ENCODE measurements at places on chromosomes 1 and 21. TPM values are rescaled to one million over a fixed set of nuclear protein-coding genes. Genes with fewer than 3 reads are reported as not detected.

DNA sequence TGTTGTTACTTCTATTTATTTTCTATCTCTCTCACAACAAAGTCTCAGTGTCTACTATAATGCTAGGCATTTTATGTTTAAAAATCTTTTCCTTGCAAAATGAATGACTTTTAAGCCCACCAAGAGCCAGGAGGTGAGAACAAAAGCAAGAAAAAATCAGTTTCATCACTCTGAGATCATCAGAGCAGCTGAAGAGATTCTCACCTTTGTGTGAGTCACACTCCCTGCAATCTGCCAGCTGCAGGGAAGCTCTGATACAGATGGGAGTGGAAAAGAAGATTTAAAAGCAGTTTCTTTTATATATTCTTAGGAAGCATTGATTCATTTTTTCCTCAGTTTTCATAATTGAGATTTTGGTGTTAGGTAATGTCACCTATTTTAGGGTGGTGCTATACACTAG, 107.6 kb downstream of the LHX9 start:
- peak; percentile 46 for DNase-seq

GRCh38 chr1:237851210-237851845, 39.4 kb downstream of the ZP4 start:
- peak; percentile 45 for DNase-seq

DNA sequence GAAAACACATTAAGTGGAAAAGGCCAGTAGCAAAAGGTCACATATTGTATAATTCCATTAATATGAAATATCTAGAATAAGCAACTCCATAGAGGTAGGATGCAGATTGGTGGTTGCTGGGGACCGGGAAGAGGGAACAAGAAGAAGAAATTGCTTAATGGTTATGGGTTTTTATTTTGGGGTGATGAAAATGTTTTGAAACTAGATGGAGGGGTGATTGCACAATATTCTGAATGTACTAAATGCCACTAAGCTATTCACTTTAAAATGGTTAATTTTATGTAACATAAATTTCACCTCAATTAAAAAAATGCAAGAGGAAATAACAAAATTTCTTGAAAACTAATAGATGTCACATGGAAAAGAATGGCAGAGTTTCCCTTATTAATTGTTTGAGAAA, 6.7 kb downstream of the KIAA0040 start:
- no peak for DNase-seq

GRCh38 chr1:101216623-101217022, 20.2 kb upstream of the S1PR1 start:
- no peak for DNase-seq

- peak; percentile 42 for DNase-seq
These were observed 37.5 kb upstream of the DNAJC11 start for GRCh38 chr1:6738987-6739676.

DNA sequence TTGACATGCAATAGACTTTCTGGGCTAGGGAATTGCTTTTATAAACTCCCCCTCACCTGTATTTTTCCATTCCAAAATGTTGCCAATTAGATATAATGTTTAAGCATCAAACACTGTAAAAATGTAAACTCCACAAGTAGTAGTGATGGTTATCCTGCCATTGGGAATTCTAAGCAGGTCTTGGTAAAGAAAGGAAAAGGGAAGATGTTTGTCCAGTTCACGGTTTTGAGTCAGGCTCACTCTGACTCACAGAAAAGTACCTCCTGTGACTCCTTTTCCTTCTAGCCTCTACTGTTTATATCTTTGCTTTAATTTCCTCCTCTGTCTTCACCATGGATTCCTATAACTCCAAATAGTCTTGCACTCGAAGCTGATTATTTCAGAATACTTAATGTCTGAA, 19.0 kb upstream of the PTPN14 start:
- DNase-seq = peak; percentile 79

DNA sequence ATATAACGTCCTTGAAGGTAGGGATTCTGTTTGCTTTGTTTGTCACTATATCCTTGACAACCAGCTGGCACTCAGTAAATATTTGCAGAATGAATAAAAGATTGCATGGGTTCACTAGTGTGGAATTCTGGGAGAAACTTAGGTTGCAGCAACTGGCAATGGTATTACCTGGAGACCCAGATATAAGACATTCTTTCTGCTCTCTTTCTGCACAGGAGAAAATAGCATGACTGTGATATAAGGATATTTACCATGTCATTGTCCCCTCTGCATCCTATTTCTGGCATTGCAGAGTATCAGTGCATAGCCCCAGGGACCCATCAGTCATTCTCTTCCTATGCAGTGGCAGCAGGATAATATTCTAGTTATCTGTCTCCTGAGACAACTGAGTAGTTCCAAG, 308.9 kb upstream of the LRRC7 start:
- peak; percentile 9 for DNase-seq

DNA sequence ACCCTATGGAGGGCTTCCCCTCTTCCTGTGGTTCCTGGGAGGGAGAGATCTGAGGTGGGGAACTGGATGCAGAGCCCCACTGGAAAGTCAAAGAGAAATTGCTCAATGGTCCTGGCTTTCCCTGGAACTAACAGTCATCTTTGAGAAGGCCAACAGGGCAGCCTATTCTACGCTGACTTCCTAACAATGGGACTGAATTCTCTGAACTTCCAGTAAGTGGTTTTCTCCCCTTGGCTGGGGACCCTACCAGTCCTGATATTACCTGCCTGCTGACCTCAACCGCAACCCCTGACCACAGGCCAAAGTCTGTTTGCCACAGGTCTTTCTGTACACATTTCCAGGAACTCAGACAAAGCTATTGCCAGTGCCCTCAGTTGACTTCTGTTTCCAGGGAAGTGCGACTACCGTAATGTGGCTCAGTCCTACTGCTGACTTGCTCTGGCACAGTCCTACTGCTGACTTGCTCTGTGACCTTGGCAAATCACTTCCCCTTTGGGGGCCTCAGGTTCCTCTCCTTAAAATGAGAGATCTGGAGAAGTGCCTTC, 55.3 kb downstream of the C8B start:
- DNase-seq = peak; percentile 38

- peak; percentile 88 for DNase-seq
These were observed 60.8 kb upstream of the F3 start for GRCh38 chr1:94602316-94602715.

DNA sequence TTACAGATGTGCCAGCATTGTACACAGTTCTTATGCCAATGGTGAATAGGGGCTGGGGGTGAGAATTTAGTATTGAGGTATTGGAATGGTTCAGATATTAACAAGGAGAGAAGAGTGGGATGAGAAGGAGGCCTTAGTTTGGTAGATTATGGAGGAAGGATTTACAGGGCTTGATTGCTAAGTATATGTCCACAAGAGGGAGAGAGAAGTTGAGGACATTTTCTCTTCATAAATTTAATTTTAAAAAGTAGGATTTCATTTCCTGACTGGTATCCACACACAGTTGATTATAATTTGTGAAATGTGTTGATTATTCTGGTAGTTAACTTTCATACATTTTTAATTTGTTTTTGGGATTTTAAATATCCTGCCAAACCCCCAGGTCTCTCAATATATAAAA, 213.0 kb downstream of the ADGRL2 start:
- DNase-seq = no peak

- DNase-seq = no peak
These were observed 16.0 kb downstream of the TRIM11 start for GRCh38 chr1:228390649-228391048.

DNA sequence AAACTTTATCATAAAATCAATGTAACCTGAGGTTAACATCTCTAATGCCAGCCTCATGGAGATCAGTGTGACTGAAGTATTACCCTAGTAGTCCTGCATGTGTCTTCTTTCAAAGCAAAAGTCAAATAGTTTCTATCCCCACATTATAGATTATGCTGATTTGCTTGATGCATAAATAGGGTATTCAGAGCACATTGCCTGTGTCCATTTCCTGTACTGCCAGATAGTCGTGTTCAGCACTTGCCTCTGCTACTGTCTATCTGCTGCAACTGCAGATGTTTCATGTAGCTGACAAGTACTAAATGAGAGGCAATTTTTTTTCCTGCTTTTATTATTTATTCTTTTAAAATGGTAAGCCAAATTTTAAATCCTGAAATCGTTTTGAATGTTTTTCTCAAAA, 348.7 kb downstream of the CHRM3 start:
- DNase-seq = no peak

GRCh38 chr21:36861595-36862323, 104.7 kb downstream of the HLCS start:
- no peak for DNase-seq

DNA sequence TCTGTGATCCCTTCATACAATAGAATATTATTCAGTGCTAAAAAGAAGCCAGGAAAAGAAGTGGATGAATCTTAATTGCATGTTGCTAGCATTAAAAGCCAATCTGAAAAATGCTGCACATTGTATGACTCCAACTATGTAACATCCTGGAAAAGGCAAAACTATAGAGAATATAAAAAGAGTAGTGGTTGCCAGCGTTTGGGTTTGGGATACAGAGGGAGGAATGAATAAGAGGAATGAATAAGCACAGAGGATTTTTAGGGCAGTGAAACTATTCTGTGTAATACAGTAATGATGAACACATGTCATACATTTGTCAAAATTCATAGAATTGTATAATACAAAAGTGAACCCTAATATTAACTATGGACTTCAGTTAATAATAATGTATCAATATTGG, 42.5 kb downstream of the GPR88 start:
- no peak for DNase-seq

DNA sequence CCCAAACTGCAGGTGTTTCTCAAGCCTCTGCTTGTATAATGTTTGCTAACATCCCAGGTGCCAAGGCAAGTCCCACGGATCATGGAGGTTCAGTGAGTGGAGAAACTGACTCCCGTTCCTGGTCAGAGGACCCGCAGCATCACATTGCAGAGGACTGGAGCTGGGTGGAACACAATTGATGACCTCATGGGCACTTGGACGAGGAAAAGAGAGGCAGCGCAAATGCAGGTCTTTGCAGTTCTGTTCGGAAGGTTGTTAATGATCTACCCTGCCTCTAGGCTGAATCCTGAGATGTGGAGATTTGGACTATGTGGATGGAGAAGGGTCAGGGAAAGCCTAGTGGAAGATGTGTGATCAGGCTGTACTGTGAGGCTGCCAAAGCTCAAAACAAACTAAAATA, 192.9 kb downstream of the DUSP10 start:
- DNase-seq = no peak

DNA sequence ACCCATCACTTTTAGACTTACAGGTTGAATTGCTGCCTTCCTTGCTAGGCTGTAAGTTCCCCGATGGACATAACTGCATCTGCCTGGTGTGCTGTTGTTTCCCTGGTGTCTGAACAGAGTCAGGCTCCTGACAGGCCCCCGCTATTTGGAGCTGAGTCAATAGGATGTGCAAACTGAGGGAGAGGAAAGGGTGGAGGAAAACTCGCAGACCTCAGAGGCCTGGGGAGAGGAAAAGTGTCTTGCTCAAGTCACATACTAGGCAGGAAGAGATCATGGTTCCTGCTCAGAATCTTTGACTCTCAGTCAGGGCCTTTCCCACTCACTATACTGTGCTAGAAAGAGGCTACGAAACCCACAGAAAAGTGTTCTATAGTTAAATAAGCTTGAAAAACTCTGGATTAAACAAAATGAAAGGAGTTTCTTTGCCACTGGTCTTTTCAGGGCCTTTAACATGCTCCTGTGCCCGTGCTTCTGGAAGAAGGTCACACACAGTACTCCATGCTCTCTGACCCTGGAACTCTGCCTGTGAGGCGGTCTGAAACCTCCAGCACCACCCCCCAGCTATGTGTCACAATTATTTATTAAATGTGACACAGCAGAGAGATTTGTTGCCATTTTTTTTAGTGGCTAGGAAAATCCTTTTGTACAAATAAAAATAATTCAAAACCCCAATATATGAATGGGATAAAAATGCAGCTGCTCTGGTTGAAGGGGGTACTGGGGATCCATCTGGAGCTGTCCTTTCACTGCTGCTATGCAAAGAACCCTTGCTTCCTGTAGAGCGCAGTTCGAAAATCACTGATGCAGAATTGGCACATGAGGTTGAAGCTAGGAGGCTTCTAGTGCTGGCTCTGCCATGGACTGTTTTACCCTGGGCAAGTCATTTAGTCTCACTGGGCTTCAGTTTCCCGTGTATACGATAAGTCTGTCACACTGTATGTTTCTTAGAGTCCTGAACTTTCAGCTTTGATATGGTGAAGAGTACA, 20.1 kb upstream of the CDCP2 start:
- no peak for DNase-seq

DNA sequence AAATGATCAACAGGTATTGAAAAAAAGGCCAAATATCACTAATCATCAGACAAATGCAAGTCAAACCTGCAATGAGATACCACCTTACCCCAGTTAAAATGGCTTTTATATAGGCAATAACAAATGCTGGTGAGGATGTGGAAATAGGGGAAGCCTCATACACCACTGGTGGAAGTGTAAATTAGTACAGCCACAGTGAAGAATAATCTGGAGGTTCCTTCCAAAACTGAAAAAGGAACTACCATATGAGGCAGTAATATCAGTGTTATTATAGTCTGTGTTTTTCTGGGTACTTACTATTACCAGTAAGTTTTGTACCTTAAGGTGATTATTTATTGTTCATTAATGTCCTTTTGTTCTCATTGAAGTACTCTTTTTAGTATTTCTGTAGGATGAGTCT, 201.3 kb downstream of the MRPL39 start:
- no peak for DNase-seq

DNA sequence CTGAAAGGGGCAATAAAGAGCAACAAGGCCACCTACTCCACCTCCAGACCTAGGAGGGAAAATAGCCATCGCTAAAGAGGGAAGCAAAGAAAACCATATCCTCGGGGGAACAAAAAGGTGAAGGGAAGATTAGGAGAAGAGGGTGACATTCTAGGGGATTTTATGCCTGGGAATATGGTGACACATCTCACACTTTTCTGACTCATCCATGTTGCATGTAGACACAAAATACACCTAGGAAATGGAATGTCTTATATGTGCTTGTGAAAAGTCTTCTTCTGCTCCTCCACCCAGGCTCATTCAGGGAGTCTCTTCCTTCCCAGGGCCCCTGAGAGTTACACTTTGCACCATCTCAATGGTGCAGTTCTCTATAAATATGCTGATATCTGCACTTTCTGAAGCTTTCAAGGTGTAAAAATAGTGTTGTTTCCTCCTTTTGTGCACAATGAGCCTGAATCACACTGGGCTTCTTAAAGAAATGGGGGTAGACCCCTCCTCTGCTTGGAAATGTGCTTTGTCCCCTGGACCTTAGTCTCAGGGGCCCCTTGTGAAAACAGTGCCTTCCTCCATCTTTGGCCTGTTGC, 195.9 kb downstream of the CYYR1 start:
- DNase-seq = no peak

GRCh38 chr1:117683571-117684285, 77.9 kb downstream of the TENT5C start:
- peak; percentile 90 for DNase-seq

- DNase-seq = no peak
These were observed 590.9 kb upstream of the PLXNA2 start for GRCh38 chr1:208835097-208835463.

GRCh38 chr1:235644693-235645305, 4.8 kb downstream of the GNG4 start:
- peak; percentile 31 for DNase-seq

Gene TRIM63
- not detected for total RNA-seq

Gene GPA33
- 0.12 TPM for total RNA-seq

Gene FAM163A
- total RNA-seq = not detected

Gene RGS1
- total RNA-seq = not detected

Gene MAP3K6
- total RNA-seq = 9.2 TPM

Gene RAB25
- total RNA-seq = not detected

Gene SPATA21
- 0.02 TPM for total RNA-seq

Gene PTPRF
- 31.1 TPM for total RNA-seq

Gene ATAD3C
- total RNA-seq = not detected

Gene SPRR1B
- total RNA-seq = not detected

Gene DMBX1
- not detected for total RNA-seq
